HS-5 (cell line): ENCODE measurements at places on chromosomes 4 and X.

- no peak for DNase-seq
Observed at GRCh38 chrX:19122641-19123009, 357 bp upstream of the ADGRG2 start.

DNA sequence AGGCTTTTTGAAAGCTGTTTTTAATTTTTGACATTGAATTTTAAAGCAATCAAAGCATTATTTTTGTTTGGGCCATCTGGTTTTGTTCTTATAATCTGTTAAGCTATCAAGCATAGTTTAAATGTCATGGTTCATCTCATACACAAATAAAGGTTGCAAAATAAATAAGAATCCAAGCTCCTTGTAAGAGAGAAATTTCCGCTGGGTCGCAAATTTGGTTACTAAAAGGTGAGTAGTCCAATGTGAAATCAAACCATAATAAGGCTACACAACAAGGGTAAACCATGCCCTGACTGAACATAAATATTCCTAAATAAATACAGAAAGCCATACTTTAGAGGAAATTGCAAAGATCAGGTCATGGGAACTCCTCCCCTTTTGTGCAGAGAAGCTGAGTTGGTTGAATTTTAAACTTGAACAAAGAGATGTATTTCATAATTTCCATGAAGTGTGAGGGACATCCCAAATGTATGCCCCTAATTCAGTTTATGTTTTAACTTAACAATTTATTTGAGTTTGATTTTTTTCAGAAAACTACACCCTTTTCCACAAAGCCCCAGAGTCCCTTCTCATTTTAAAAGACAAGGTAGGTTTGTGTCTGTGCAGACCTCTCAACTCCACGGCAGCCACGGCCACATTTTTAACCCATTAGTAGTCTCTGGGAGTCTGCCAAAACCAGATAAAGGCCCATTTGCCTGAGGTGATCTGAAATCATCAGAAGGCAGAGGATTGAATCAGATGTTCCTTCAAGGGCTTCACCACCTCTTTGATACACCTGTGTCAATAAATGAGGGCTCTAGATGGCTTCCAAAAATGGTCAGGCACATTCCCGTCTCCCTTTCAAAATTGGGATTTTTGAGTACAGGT is 85.2 kb downstream of the PLAC1 start:
- peak; percentile 18 for DNase-seq

DNA sequence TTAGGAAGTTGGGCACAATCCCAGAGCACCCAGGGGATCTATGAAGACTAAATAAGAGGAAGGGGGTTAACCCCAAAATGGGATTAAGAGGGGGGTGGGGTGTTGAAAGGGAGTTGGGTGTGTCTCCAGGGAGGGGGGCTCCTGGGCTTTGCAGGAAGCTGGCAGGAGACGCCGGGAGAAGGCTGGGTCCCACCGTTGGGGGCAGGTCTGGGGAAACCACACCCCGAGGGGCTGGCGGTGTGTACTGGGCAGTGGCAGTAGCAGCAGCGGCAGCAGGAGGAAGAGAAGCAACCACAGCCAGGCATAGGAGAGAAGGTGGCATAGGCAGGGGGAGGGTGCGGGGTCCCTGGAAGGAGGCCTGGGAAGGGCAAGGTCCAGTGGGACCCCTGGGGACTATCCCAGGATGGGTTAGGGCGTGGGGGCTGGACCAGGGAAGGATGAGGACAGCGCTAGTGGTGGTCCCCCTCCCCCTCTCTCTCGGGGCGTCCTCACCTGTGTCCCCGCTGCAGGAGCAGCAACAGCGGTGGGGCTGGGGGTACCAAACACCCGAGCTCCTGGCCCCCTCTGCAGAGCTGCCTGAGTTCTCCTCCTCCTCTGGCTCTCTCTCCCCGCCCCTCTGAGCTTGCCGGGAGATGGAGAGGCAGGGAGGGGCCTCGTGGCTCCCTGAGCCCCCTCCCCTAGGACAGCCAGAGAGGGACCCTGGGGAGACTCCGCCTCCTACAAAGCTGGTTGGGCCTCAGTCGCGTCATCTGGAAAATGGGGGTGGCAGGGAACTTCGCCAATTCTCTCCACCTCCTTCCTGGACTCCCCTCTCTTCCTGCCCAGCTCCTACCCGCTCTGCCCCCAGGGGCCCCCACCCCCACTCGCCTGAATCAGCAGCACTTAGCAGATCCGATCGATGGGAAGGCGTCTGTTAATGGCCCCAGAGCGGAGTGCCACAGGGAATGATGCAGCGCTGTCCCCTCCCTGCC is at the start of gene KCND1:
TSS of gene KCND1 (minus strand) at position 596 of the 971 bp plus-strand sequence. CDS start 1,573 bp downstream, outside the sequence.
- DNase-seq, result no peak

DNA sequence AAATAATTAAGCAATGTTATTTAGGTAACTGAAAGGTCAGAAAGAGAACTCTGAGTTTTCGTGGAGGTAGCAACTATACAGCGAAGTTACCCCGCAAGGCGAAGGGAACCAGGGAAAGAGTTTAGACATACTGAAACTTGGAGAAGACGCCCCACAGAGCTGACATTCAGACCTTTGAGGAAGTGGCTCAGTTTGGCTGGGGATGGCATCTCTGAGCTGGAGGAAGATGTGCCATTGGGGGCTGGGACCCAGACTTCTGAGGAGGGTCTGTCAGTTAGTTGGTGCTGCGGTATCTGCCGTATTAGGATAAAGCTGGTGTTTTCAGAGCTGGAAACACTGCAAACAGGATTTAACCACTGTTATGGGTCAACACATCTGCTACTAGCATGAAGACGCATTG is 156.6 kb downstream of the ANKRD50 start:
- DNase-seq, result no peak

- DNase-seq, result no peak
Observed at GRCh38 chr4:21801661-21802385, 146.7 kb downstream of the KCNIP4 start.

DNA sequence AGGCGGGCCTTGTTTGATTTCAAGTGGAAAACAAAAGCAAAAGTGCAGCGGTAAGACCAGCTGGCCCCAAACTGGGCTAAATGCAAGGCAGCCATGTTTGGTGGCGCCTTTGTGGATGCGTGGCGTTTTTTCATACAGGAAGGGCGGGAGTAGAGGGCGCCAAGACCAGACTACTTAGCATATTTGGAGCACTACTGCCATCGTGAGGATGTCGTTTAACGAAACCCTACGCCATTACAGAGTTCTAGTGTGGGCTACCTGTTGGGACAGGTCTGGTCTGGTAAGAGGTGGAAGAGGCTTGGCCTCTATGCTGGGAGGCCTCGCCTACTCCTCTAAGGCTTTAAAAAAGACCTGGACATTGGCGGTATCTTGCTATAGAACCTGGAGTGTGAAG is 230.7 kb upstream of the STK26 start:
- no peak for DNase-seq

GRCh38 chrX:68719181-68719903 is 71.9 kb downstream of the STARD8 start:
- DNase-seq, result no peak

DNA sequence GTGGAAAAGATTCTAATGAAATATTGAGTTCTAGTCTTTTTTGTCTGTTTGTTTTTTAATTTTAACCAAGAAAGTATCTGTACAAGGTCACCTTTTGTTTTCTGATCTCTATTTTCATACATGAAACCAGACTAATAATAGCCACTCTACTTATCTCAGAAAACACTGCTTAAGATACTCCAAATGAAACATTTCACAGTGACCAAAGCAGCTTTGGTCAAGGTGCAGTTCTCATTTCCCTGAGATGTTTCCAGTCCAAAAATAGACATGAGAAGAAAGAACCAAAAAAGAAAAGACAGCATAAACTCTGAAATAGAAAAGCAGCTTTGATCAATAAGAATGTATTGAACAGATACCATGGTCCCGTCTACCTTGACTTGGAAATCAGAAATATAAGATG is 782.8 kb downstream of the RAB28 start:
- DNase-seq, result no peak

DNA sequence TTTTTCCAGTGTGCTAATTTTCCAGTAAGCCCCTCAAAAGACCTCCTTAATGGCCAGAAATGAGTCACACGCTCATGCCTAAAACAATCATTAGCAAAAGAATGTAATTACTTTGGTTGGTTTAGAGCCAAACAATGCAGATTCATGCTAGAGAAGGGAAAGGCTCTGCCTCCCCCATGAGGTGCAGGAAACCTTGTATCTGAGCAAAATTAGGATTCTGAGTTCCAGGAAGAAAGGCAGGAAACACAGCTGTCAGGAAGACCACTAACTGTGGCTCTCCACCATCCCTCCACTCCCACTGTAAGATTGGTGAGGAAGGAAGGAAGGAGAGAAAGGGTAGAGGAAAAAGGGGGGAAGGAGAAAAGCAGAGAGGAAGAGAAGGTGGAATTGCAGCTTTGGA is 104.9 kb upstream of the DHX15 start:
- DNase-seq, result no peak

DNA sequence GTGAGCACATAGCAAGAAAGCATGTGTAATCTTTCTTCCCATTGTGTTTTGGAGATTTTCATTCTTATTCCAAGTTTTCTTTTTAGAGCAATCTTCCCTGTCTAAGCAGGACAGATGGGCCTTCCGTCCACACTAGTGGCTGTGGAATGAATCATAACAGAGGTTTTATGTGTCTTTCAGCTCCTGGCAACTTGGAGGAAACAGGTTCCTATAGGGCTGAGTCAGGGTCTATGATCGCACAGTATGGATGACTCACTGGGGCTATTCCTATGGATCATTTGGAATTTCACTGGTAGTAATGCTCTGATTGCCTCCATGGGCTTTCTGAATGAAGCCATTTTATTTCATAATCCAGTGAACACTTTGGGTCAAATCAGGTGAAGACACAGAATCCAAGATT is 51.8 kb upstream of the CBLL2 start:
- DNase-seq, result peak; percentile 84

DNA sequence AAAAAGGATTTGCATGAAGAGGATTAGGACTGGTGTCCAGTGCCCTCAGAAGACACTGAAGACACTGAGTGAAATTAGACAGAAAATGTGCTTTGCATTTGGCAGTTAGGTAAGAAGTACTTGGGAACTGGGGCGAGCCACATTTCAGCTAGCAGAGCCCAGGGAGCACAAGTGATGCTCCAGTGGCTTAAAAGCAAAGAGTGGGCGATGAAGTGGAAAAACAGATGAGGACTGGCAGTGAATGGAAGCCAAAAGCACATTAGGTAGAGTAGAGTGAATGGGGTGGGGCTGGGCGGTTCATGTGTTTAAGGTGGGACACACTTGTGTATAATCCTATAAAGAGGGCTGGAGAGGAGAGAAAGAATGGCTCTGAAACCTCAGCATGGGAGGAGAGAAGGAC is 18.4 kb downstream of the DCLK2 start:
- DNase-seq, result no peak

- DNase-seq, result peak; percentile 40
Observed at GRCh38 chr4:68271851-68272357, 26.4 kb upstream of the TMPRSS11B start.

- no peak for DNase-seq
Observed at GRCh38 chrX:84717343-84717742, 215.1 kb upstream of the HDX start.

DNA sequence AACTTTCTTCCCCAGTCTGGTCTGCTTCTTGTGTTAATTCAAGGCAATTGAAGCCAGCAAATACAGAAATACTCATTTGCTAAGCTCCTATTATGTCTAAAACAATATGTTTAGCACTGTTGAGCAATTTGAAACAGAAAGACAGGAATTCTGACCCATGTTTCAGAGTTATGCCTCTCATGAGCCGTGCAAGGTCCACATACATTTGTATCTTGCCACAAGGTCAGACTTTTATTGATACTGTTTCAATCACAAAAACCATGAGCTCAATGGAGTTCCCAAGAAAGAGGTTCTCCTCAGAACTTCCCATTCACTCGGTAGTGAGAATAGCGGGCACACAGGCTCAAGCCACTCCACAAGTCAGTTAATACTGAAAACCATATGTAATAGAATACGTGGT is 47.6 kb upstream of the SPRY1 start:
- DNase-seq, result no peak

GRCh38 chr4:5683566-5683965 is 24.8 kb downstream of the EVC2 start:
- no peak for DNase-seq

DNA sequence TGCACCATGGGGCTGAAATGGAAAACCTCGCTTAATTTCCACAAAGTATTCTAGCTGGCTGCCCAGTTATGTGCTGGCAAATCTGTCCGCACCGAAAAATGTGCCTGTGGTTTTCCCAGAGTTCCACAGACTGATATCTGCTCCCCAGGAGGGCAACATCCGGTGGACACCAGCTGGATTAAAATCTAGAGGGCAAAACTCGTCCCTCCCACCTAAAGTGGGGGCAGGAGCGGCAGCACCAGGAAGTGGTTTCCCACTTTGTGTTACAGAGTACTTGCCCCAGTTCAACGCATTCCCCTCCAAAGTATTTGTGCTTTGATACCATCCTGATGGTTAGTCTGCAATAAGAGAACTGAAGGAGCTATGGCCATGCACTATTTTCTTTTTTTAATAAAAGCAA is 187.6 kb downstream of the TSPAN5 start:
- no peak for DNase-seq

GRCh38 chrX:14448406-14448805 is 80.9 kb upstream of the GLRA2 start:
- DNase-seq, result no peak

DNA sequence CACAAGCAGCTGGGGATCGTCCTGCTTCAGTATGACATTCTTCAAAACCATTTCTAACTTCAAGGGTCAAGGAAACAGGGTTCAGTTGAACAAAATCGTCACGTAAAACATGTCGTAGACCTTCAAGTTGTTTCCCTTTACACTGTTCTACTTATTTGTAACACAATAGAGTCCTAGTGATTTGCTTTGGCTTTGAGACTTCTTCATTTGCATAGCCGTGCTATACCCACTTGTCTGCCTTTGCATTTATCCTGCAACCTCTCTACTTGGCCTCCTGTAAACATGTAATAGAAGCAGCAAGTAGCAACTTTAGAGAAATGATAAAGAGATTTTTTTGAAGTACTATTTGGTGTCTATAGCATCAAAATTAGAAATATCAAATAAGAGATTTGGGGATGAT is 194.9 kb downstream of the SLC7A11 start:
- no peak for DNase-seq

DNA sequence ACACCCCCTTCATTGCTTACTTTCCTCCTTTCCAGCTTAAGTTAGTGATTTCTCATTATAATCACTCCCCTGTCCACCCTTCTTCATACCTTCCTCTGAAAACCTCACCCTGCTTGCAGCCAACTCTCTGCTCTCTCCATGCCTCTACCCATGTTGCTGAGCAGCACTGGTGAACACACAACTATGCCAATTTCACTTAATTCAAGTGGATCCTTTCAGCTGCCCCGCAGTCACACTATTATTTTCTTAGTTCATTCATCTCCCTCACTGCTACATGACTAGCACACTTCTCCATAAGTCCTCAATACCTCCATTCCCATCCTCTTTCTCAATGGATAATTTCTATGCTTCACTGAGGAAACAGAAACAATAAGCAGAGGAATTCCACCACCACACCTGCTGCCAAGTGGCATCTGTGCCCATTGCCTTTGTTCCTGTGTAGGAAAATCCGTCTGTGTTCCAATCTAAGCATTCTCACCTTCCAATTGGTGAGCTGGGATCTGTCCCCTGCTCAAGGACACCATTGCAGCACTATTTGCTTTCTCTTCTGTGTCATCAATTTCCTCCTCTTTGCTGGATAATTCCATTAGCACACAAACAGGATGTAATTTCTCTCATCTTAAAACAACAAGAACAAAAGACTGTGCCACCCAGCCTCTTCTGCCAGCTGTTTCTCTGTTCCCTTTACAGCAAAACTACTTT is 25.2 kb upstream of the PRSS48 start:
- DNase-seq, result no peak

- DNase-seq, result no peak
Observed at GRCh38 chr4:155544547-155544946, 122.1 kb upstream of the GUCY1A1 start.
